ENCODE measurements at places on chromosomes 1 and 21. TPM values are rescaled to one million over a fixed set of nuclear protein-coding genes. Genes with fewer than 3 reads are reported as not detected.

Gene TENT5C
- 0.23 TPM for total RNA-seq

Gene C1orf210
- total RNA-seq: 4.2 TPM

Gene HCRTR1
- 0.98 TPM for total RNA-seq

Gene LEMD1
- total RNA-seq: 1.3 TPM

DNA sequence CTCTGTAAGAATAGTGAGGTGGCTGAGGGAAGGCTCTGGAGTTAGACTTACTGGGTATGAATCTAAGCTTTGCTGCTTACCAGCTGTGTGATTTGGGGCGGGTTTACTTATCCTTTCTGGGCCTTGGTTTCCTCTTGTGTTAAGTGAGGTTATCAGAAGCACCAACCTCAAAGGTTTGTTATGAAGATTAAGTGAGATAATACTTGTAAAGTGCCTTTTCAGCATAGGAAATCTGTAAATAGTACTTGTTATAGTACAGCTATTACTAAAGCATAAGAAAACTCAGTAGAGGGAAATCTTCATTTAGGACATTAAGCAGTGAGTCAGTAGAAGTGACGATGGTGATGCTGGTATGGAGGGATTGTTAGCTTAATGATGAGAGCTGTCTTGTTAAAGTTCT is 12.1 kb downstream of the HHAT start:
- H3K36me3 ChIP-seq: no peaks in the 10 kb centered on the region
- H3K27me3 ChIP-seq: no peaks in the 10 kb centered on the region
- H3K4me1 ChIP-seq: peaks cover 2% of the 10 kb centered on the region
- H3K27ac ChIP-seq: no peak overlapping the region
- no peak for DNase-seq

- peaks cover 22% of the 10 kb centered on the region for H3K27me3 ChIP-seq
- peaks cover 1% of the 10 kb centered on the region for H3K36me3 ChIP-seq
- no peak for DNase-seq
Observed at GRCh38 chr1:39960431-39960958, 5.5 kb downstream of the MFSD2A start.

GRCh38 chr1:112527266-112528010 is 18.7 kb downstream of the WNT2B start:
- peaks cover 91% of the 10 kb centered on the region for H3K4me1 ChIP-seq
- H3K36me3 ChIP-seq: peaks cover 7% of the 10 kb centered on the region
- no peak for DNase-seq

DNA sequence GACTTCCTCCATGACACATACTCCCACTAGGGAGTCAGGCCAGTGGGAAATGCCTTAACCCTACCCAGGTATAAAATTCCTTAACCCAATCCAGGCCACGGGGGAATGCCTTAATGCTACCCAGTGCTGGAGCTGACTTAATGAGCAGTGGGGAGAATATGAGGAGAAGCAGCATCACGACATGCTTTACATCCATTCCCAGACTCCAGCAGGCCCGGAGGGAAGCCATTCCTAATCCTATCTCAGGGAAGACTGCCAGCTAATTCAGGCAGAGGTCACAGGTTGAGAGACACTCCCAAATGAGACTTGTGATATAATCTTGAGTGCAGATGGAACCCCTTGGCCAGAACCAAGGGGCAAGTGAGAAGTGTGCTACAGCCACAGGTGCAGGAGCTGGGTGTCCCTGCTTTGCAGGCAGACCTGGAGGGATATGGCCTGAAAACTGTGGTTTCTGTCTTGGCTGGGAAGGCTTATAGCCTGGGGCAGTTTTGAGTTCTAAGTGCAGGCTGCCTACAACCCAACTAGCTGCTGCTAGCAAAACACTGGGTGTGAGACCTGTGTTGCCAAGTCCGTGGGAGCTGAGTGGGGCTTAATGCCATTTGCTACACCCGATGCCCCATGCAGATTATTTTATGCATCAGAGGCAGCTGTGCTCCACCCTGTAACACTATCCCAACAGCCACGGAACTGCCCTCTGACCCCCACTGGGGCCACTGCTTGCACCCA is 45.1 kb upstream of the GUCA2A start:
- DNase-seq: no peak
- no peak overlapping the region for H3K4me3 ChIP-seq
- H3K27ac ChIP-seq: peak overlapping the region; percentile 73
- H3K36me3 ChIP-seq: peaks cover 44% of the 10 kb centered on the region
- no peaks in the 10 kb centered on the region for H3K27me3 ChIP-seq

Data from mesothelial cell of epicardium (in vitro differentiated cells).